ENCODE measurements at places on chromosomes 2 and 18. TPM values are rescaled to one million over a fixed set of nuclear protein-coding genes. Genes with fewer than 3 reads are reported as not detected.

GRCh38 chr2:108288534-108289106, at the start of gene SULT1C2:
SULT1C2 (plus strand) TSS chr2:108288895; CDS start chr2:108293668, 4,773 bp downstream.
- H3K4me3 ChIP-seq: no peak within 1 kb of the TSS
- H3K27ac ChIP-seq: no peak within 1 kb of the TSS
- H3K4me1 ChIP-seq: no peaks in the 10 kb centered on the region
- H3K36me3 ChIP-seq: no peaks in the 10 kb centered on the region
- peaks cover 22% of the 10 kb centered on the region for H3K27me3 ChIP-seq

- no peak for DNase-seq
- H3K4me3 ChIP-seq: no peak overlapping the region
- H3K27ac ChIP-seq: no peak overlapping the region
- peaks cover 6% of the 10 kb centered on the region for H3K4me1 ChIP-seq
- H3K36me3 ChIP-seq: no peaks in the 10 kb centered on the region
Measured at GRCh38 chr2:28181801-28182200, 210.9 kb upstream of the FOSL2 start.

DNA sequence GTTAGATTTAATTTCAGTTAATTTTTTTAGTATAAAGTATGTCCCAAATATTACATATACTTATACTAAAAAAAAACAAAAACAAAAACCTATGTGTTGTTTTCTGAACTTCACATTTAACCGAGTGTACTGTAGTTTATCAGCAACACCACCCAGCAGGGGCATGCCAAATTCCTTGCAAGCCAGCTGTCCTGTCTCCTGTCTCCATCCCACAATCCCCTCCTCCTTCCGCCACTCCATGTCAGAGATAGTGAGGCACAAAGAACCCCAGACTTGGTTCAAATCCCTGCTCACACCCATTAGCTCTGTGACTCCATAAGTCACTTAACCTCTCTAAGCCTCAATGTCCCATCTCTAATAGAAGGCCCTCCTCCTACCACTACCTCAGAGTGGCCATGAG, 9.4 kb downstream of the CHST10 start:
- no peak for DNase-seq
- H3K4me3 ChIP-seq: no peak overlapping the region
- H3K27ac ChIP-seq: no peak overlapping the region
- H3K27me3 ChIP-seq: no peaks in the 10 kb centered on the region
- peaks cover 7% of the 10 kb centered on the region for H3K36me3 ChIP-seq
- H3K4me1 ChIP-seq: no peaks in the 10 kb centered on the region

GRCh38 chr2:152910970-152911369, 192.6 kb downstream of the ARL6IP6 start:
- no peaks in the 10 kb centered on the region for H3K27me3 ChIP-seq
- H3K36me3 ChIP-seq: no peaks in the 10 kb centered on the region
- no peaks in the 10 kb centered on the region for H3K4me1 ChIP-seq
- no peak for DNase-seq
- no peak overlapping the region for H3K27ac ChIP-seq
- H3K4me3 ChIP-seq: no peak overlapping the region

DNA sequence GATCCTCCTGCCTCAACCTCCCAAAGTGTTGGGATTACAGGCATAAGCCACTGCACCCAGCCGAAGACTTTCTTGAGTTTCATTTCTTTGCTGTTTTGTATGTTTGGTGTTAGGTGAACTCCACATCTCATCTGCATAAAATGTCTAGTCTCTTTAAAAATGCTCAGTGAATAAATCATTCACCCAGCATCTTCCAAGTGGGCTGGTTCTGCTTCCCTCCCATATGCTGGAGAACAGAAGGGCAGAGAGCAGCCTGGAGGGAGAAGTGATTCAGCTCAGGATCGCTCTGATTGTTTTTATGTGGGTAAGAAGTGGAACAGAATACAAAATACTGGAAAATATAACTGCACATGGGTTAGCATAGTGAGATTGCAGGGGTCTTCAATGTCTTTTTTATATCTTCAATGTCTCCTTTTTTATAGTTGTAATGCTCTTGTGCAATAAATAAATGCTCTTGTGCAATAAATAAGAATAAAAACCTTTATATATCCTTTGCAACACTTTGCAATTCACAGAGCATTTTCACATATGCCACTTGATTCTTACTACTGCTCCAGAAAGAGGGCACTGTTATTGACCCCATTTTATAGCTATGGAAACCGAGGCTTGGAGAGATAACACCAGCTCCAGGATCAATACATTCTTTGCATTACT, 253.0 kb upstream of the NCKAP5 start:
- DNase-seq: peak; percentile 84
- no peak overlapping the region for H3K4me3 ChIP-seq
- H3K36me3 ChIP-seq: no peaks in the 10 kb centered on the region
- H3K27me3 ChIP-seq: no peaks in the 10 kb centered on the region

DNA sequence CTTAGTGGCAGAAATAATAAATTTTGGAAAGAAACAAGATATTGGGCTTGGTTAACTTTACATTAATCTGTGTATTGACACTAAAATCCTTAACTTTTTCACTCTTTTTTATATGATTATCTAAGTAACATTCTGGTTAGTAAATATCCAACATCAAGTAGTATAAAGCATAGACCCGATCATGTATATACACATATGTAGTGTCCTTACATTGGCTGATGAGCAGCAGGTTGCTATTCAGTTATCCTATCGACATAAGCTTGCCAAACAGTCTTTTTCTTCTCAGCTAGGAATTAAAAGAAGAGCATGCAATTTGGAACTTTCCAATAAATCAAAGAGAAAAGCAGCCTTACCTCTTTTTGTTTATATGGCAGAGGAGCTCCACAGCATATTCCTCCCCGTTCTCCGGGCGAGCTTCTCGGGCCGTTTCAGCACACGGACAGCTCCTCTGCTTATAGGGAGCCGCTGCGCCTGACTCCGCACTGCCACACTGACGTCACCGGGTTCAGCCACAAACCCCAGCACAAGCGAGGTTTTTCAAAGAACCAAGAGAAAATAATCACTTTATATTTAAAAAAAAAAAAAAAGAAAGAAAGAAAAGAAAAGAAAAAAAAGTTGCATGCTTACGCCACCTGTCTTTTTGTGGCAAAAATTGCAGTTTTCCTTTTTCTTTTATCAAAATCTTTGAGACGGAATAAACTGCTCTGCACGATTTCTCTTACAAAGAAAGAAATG, at the start of gene SCG2:
TSS of gene SCG2 (minus strand) at position 430 of the 735 bp plus-strand sequence. CDS start 3,079 bp downstream, outside the sequence.
- H3K27me3 ChIP-seq: no peaks in the 10 kb centered on the region
- DNase-seq: peak; percentile 96
- H3K27ac ChIP-seq: no peak within 1 kb of the TSS
- no peaks in the 10 kb centered on the region for H3K36me3 ChIP-seq

The FSHR gene
- total RNA-seq: not detected

DNA sequence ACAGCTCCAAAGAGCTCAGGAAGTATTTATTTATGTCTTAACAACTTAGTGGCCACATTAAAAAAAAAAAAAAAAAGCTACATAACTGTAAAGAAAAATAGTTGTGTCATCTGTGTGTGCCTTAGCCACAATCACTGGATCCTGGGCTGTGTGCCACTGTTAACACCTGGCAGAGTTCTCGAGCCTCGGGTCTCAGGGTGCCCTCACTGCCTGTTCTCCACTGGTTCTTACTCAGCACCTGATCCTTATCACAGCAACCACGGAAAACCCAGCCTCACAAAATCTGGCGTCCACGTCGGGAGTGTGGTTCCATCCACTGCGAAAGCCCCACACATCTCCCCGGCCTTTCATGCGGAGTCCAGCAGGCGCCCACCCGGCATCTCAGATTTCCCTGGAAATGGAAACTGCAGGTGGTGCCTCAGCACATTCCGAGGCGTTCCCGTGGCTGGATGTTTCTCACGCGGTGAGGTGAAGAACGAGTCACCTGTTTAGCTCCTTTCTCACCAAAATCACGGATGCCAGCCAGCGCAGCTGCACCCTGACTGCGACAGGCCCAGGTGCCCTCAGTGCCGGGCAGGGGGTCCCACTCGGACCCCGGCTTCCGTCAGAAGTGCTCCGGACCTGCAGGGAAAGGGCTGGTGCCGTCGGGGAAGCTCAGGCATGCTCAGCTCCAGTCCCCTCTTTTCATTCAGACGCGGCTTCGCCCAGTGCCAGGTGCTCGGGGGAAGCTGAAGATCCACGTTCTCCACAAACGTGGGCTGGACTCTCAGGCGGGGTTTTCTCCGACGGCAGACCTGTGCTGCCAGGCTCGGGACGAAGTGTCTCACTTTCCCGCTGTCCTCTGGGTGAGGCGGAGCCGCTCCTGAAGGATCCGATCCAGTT, 198.7 kb upstream of the SALL3 start:
- H3K27ac ChIP-seq: no peak overlapping the region
- H3K36me3 ChIP-seq: no peaks in the 10 kb centered on the region
- no peak for DNase-seq
- no peaks in the 10 kb centered on the region for H3K4me1 ChIP-seq

- peak overlapping the region; percentile 54 for H3K27ac ChIP-seq
- H3K4me3 ChIP-seq: peak overlapping the region; percentile 50
- H3K36me3 ChIP-seq: 0 out of 2 replicates have a peak, but pooled peaks cover 1% of the 10 kb centered on the region
- peaks cover 12% of the 10 kb centered on the region for H3K27me3 ChIP-seq
- DNase-seq: no peak
Measured at GRCh38 chr2:238203973-238204683, 633 bp upstream of the ILKAP start.

- peak; percentile 0 for DNase-seq
- peaks cover 8% of the 10 kb centered on the region for H3K4me1 ChIP-seq
Measured at GRCh38 chr2:215429424-215429823, 6.4 kb downstream of the FN1 start.

- no peak overlapping the region for H3K4me3 ChIP-seq
- no peaks in the 10 kb centered on the region for H3K27me3 ChIP-seq
- no peak for DNase-seq
- peaks cover 5% of the 10 kb centered on the region for H3K4me1 ChIP-seq
- no peaks in the 10 kb centered on the region for H3K36me3 ChIP-seq
- no peak overlapping the region for H3K27ac ChIP-seq
Measured at GRCh38 chr2:127384529-127384928, 3.2 kb downstream of the MAP3K2 start.

DNA sequence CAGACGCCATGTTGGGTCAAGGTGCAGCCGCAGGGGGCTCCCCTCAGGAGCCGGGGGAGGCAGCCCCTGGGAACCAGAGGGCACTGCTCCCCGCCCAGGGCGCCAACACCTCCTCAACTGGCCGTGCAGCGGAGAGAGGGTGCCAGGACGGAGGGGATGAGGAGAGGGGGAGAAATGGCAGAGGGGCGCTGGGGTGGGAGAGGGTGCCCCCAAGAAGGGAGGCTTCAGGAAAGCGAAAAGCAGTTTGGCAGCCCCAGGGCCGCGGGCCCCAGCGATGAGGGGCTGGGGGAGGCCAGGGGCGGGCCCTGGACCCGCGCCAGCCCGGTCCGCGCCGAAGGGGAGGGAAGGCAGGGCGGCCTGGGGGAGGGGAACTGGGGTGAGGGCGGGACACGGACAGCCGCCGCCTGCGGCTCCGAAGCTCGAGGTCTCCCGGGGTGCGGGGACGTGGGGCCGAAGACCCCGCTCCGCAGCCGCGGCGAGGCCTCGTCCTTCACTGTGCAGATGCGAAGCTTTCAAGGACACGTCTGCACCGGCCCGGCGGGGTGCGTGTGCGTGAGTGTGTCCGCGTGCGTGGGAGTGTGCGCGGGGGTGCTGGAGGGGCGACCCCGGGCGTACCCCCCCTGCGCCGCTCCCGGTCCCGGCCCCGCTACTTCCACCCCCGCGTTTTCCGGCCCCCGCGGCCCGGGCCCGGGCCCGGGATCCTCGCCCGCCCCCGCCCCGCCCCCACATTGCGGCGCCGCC, 1.4 kb downstream of the DNMT3A start:
- H3K27me3 ChIP-seq: no peaks in the 10 kb centered on the region
- H3K4me1 ChIP-seq: peaks cover 8% of the 10 kb centered on the region
- H3K36me3 ChIP-seq: no peaks in the 10 kb centered on the region
- peak overlapping the region; percentile 60 for H3K4me3 ChIP-seq

DNA sequence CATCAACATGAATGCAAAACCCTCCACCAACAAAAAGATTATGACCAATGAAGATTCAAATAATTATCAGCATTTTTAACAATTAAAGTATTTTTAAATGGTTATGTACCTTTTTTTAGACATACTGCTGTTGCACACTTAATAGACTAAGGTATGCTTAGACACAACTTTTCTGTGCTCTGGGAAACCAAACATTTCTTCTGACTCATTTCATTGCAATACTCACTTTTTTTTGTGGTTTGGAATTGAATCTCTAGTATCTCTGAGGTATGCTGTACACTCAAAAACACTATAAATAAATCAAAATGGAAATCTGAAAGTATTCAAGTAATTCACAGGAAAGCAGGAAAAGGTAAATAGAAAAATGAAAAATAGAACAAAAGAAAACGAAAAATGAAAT, 247.9 kb upstream of the POU3F3 start:
- H3K36me3 ChIP-seq: no peaks in the 10 kb centered on the region
- DNase-seq: no peak
- no peak overlapping the region for H3K4me3 ChIP-seq
- H3K4me1 ChIP-seq: no peaks in the 10 kb centered on the region
